ENCODE measurements at places on chromosomes 2 and 18.

DNA sequence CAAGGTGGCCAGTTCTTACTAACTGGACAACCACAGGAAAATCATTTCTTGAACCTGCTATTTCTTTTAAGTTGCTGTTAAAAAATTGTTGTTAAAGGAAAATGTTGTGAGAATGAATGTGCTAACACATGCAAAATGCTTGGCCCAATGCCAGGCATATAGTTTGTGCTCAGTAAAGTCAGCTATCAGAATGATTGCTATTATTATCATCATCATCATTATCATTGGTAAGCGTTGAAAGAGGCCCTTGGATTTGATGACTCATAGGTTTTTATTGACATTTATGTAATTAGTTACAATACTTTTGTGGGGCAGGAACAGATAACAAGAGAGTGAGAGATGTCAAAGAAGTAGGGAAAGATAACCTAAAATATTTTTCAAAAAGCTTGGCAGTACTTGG is 394.2 kb upstream of the ZEB2 start:
- no peak for DNase-seq

GRCh38 chr2:48347712-48348111 is 182.2 kb upstream of the STON1 start:
- DNase-seq: no peak

DNA sequence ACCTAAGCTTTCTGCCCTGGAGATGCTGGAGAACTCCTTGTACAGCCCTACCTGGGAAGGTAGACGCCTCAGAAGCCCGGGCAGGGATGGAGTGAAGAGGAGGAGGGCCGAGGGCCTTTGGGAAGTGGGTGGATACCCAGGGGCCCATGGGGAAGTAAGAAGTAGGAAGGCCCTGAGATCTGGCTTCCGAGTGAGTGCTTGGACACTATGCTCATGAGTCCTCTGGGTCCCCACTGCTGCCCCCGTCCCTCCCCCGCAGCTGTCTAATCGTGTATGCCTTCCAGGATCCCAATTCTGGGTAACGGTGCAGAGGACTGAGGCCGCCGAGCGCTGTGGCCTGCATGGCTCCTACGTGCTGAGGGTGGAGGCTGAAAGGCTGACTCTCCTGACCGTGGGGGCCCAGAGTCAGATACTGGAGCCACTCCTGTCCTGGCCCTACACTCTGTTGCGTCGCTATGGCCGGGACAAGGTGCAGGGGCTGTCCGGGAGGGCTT is 1.1 kb downstream of the DOK1 start:
- no peak for DNase-seq

DNA sequence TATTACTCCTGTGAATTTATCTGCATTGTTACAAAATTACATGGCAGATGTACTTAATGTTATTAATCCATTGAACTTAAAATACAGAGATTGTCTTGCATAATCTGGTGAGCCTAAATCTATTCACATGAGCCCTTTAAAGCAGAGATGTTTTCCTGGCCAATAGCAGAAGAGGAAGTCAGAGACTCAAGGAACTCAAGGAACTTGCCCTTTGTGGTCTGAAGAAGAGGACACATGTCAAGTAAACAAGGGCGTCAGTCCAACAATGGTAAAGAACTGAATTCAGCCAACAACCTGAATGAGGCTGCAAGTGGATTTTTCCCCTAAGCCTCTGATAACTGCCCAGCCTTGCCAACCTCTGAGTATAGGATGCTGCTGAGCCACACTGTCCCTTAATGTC is 356.3 kb upstream of the PKDCC start:
- no peak for DNase-seq

DNA sequence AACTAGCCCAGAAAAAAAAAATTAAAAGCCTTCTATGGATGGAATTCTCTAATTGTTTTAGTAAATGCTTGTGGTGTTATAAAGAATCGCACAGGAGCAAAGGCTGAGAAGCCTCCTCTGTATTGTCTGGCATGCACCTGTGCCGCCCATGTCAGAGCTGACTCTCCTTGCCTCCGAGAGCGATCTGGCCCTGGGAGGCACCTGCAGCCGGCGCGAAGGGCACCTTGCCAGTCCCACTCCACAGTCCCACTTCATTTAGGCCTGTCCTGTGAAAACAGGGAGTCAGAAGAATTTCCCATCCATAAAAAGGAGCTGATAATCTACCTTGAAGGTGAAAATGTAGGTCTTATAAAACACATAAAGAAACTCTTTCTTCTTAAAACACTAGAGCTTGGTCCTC is 170.9 kb upstream of the PXDN start:
- no peak for DNase-seq

- DNase-seq: no peak
These were observed 638 bp upstream of the IRS1 start for GRCh38 chr2:226799976-226800940.

DNA sequence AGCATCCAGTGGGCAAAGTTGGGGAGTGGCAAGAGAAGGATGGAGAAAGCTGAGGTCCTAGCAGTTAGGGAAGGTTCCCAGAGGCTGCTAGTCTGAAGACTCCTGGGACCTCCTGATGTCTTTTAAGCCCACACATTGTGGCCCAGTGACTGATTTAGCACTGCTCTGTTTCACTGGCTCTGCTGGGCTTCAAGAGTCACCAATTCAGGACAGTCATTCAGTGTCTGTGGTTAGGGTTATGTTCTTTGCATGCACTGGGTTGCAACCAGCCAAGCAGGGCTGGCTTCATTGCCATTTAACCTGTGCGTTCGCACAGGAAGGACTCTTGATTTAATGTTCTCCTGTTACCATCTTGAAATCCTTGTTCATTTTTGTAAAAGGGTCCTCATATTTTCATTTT is 199.2 kb downstream of the ICOS start:
- no peak for DNase-seq

DNA sequence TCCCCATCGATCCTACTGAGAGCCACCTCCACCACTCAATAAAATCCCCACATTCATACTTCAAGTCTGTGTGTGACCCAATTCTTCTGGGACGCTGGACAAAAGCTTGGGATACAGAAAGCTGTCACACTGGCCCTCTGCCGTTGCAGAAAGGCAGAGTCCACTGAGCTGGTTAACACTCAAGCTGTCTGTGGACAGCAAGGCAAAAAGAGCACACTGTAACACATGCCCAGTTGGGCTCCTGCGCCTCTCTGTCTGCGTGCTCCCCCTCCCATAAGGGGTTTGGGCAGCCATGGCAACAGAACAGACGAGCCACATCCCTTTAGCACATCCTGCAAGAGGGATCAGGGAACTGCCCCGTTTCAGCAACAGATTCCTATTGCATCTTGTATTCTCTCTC is 106.9 kb upstream of the RGPD4 start:
- no peak for DNase-seq

All from activated naive CD8-positive, alpha-beta T cell treated with anti-CD3 and anti-CD28 coated beads, Interleukin-2, amount 50 U/mL, for 24 hours (primary cell).